Astrocyte of the cerebellum (primary cell): ENCODE measurements at places on chromosomes 11 and 22.

DNA sequence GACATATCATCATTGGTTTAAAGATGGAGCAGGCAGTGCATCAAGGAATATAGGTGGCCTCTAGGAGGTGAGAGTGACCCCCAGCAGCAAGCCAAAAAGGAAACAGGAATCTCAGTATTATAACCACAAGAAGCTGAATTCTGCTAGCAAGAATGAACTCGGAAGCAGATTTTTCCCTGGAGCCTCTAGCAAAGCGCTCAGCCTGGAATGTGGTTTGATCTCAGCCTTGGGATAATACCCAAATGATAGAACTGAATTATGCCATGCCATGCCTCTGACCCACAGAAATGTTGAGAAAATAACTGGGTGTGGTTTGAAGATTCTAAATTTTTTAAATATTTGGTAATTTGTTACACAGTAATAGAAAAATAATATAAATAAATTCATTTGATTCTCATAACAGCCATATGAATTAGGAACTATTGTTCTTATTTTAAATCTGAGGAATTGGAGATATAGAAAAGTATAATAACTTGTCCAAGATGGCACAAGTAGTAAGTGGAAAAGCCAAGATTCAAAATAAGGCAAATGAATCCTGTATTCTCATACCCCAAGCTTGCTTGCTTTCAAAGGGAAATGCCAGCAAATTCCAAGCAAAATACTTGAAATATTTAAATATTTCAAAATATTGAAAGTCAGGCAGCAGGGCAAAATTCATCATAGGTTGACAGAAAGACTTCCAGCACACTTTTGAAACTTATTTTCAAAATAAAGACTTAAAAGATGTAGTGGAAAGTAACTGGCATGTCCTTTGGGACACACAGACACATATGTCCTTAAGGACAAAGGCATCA, 567.4 kb downstream of the KCNA4 start:
- DNase-seq, result no peak

DNA sequence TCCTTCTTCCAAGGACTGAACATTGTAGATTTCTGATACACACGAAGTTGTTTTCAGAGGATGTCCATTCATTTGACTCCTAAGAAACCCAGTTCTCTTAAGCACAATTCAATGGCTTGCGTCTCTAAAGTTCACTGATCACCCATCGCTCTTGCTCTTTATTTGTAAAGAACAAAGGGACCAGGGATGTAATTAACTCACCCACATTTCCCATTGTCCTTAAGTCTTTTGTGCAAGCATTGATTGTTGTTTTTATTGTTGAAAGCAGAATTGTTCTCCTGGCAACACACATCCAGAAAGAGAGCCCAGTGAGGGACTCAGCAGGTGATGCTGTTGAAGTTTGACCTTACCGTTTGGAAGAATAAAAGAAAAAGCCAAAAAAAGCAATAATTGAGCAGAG, 59.2 kb downstream of the SPON1 start:
- DNase-seq, result no peak

- no peak for DNase-seq
Measured at GRCh38 chr11:66080055-66080817, 10.2 kb downstream of the PACS1 start.

GRCh38 chr11:64057890-64058289, 22.2 kb downstream of the FLRT1 start:
- no peak for DNase-seq

- no peak for DNase-seq
Measured at GRCh38 chr11:77140231-77140851, 12.3 kb downstream of the MYO7A start.

DNA sequence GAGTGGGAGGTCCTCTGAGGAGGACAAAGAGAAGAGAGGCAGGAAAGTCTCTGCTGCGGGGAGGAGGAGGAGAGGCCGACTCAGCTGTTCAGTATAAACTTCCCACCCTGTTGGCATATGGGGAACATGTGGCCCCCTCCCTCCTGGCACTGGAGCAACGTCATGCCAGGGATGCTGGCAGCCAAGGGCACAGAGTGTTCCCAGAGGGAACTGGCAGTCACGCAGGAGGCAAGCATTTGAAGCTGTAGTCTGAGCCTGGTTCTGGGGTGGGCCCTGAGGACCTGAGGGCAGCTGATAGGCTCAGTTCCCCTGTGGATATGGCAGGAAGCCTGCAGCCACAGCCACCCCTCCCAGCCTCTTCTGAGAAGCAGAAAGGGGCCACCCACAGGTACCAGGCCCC, 67.1 kb upstream of the TSPAN18 start:
- DNase-seq, result no peak

- no peak for DNase-seq
Measured at GRCh38 chr22:20998411-20999336, 3.2 kb downstream of the THAP7 start.

GRCh38 chr11:120517801-120518291, 6.3 kb downstream of the GRIK4 start:
- no peak for DNase-seq

DNA sequence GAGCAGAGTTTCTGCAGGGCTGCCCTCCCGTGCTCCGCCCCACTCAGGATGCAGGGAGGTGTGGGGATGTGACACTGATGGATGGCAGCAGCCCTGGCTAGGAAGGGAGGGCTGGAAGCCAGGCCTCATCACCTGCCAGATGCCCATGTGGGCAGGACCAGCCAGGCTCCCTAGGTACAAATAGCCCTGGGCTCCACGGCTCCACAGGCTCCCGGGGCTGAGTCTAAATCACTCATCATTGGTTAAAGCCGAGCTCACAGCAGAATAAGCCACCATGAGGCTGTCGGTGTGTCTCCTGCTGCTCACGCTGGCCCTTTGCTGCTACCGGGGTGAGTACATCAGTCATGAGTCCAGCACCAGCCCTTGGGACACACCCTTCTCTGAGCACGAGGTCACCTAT, at the start of gene SCGB1D1:
Gene SCGB1D1 (plus strand): TSS at position 206 of the 400 bp plus-strand sequence. CDS start 69 bp downstream, at position 275.
- no peak for DNase-seq

GRCh38 chr11:17421781-17422180, 33.3 kb upstream of the KCNJ11 start:
- DNase-seq, result no peak

- DNase-seq, result no peak
Measured at GRCh38 chr11:47387944-47388696, 9.8 kb upstream of the SPI1 start.

- DNase-seq, result no peak
Measured at GRCh38 chr11:1453611-1454034, 33.0 kb downstream of the MOB2 start.

GRCh38 chr11:30914143-30914762, 328.1 kb upstream of the MPPED2 start:
- DNase-seq, result peak; percentile 27

- DNase-seq, result peak; percentile 64
Measured at GRCh38 chr11:11787305-11788062, 54.3 kb upstream of the USP47 start.

- no peak for DNase-seq
Measured at GRCh38 chr22:28833276-28833923, 33.0 kb upstream of the XBP1 start.

- DNase-seq, result peak; percentile 38
Measured at GRCh38 chr11:45805305-45806071, 539 bp downstream of the SLC35C1 start.

GRCh38 chr11:70328556-70328955, 58.1 kb downstream of the PPFIA1 start:
- no peak for DNase-seq

DNA sequence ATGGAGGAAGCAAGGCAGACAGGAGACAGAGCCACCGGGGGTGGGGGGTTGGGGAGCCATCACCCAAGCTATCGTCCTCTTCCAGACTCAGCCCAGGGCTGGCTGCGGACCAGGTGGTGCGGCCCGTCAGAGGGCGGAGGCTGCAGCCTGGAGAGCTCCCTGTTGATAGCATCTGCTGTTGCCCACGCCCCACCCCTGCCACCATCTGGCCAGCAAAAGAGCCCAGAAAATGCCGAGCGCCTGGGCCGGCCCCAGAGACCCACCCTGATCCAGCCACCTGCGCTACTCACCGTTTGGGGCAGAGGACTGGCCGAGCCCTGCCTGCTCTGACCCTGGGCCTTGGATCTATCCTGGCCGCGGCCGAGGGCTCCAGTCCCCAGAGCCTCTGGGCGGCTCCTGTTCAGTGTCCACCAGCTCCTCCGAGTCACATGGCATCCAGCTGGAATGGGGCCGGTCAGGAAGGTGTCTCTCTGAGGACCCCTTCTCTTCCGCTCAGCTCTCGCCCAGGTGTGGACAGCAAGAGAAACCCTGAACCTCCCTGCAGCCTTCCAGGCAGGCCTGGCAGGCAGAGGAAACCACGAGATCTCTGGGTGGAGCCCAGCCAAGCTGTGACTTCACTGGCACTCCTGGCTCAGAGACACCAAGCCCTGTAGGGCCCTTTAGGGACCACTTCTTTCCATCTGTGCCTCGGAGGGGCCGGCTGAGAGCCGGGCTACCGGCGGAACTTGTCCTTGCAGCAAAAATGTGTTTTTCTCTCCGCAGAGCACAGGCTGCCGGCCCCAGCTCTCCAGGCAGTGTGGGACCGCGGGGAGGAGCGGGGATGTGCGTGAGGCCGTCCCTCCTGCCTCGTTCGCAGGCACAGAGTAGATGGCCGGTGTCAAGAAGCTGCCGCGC, at the start of gene MRGPRE:
Gene MRGPRE (minus strand): TSS at position 567 of the 894 bp plus-strand sequence. CDS start 3,618 bp downstream, outside the sequence.
- DNase-seq, result no peak

DNA sequence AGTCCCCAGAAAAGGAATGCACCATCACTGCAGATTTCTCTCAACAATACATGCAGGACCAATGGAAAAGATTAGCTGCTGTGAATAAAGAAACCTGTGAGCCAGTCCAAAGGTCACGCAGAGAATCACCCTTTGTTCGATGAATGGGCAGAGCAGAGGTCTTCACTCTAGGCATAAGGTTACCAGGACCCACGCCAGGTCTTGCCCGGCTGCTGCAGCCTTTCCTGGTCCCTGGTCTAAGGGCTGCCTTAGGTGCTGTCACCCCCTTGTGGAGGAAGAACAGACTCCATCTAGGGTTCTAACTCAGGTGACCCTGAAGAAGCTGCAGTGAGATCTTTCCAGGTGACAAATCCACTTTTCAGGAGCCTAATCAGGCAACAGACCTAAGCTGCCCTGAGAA, 29.0 kb upstream of the NAP1L4 start:
- DNase-seq, result no peak

- no peak for DNase-seq
Measured at GRCh38 chr11:128981254-128981653, 38.6 kb upstream of the TP53AIP1 start.

DNA sequence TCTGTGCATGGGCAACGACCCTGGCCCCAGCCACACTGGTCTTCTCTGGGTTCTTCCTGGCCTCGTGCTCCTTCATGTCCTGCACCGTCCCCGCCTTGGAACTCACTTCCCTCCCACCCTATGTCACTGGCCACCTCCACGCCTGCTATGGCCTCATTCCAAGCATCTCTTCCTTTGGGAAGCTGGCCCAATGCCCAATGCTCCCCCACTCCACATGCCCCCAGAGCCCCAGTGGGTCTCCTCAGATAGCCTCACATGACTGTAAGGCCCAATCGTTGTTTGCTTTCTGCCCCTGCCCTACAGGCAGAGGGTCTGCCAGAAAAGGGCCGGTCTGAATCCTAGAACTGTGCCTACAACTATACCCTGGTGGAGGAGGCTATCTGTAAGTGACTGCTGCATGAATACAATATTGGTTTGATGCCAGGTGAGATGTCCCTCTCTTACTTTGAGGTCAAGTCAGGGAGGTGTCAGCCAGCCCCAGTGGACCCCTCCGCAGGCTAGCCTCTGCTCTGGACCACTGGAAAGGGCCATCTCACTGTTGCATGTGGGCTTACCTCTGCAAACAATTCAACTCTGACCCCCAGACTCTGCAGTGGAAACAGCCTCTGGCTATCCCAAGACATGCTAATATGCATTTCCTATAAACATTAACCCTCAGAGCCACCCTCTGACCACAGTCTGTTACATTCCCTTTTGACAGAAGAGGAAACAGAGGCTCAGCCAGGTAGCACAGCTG, 2.1 kb upstream of the GNAZ start:
- no peak for DNase-seq
